ENCODE measurements at places on chromosomes 16 and 17.
A peak's percentile ranks its signal among the peaks of the same experiment; 100 is the strongest.

DNA sequence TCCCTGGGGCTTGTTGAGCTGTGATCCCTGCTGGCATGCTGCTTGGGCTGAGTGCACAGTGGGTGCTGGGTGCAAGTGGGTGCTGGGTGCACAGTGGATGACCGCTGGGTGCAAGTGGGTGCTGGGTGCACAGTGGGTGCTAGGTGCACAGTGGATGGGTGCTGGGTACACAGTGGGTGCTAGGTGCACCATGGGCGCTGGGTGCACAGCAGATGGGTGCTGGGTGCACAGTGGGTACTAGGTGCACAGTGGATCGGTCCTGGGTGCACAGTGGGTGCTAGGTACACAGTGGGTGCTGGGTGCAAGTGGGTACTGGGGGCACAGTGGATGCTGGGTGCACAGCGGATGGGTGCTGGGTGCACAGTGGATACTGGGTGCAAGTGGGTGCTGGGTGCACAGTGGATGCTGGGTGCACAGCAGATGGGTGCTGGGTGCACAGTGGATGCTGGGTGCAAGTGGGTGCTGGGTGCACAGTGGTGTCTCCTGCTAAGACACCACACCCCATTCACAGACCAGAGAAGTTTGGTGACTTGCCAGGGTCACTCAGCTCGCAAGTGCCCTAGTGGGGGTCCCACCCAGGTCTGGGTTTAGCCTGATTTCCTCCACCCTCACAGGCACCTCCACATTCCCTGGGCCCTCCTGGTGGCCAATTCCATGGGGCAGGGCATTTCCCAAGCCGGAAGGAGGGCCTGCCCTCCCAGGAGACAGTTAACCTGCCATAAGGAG, 33.5 kb downstream of the ZFPM1 start:
- no peak for DNase-seq

GRCh38 chr16:15636392-15636873, 6.5 kb downstream of the MARF1 start:
- peak; percentile 56 for DNase-seq

GRCh38 chr16:7640334-7640733, 307.7 kb downstream of the RBFOX1 start:
- no peak for DNase-seq

DNA sequence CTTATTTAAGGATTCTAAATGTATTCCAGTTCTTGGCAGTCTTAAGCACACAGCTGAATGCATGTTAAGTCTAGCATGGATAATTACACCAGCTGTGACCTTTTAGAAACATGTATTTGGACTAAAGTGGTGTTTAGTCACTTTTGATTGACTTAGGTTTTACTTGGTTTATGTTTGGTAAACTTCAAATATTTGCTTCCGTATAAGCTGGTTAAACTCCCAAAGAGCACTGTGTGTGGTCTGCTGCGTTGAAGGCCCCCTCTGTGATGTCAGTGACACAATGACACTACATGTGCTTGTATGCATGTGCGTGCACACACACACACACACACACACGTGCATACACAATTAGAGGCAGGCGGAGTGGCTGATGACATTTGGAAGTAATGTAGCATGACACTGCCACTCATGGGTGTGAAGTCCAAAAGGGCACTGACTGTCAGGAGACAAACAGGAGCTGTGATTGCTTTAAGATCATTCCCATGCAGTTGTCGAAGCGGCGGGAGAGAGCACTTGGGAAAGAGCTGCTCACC, 156.1 kb upstream of the CDH13 start:
- no peak for DNase-seq

DNA sequence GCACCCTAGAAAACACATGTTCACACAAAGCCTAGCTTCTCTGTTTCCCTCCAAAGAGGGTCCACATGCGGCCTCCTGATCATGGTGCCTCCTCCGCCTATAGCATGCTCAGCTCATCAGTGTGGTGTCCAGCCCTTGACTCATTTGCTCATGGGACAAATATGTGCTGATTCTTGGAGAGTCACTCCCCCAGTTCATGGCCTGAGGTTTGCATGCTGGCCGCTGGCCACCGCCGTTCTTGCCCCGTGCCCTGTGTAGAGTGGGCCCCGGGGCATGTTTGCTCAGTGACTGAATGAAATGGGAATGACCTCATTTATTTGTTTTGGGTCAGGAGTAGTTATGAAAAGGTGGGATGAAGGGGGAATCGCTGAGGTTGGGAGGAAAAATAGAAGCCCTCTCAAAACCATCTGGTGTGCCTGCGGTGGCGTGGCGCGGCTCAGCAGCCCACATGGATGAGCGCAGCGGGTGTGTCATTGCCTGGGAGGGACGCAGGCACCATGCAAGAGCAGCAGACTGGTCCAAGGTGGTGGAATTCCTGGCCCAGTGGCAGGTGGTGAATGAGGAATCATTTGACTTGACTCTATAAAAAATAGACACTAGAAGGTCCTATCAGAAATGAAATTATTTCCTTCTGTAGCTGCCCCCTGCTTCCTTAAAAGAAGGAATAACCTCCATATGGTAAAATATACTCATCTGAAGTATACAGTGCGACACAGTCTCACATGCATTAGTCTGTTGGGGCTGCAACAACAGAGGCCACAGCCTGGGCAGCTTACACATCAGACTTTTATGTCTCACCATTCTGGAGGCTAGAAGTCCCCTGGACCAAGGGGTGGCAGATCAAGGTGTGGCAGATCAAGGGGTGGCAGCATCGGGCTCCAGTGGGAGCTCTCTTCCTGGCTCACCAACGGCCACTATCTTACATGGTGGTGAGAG, 31.7 kb downstream of the CRISPLD2 start:
- no peak for DNase-seq

- no peak for DNase-seq
These were observed 802.5 kb downstream of the CDH8 start for GRCh38 chr16:61233713-61234112.

DNA sequence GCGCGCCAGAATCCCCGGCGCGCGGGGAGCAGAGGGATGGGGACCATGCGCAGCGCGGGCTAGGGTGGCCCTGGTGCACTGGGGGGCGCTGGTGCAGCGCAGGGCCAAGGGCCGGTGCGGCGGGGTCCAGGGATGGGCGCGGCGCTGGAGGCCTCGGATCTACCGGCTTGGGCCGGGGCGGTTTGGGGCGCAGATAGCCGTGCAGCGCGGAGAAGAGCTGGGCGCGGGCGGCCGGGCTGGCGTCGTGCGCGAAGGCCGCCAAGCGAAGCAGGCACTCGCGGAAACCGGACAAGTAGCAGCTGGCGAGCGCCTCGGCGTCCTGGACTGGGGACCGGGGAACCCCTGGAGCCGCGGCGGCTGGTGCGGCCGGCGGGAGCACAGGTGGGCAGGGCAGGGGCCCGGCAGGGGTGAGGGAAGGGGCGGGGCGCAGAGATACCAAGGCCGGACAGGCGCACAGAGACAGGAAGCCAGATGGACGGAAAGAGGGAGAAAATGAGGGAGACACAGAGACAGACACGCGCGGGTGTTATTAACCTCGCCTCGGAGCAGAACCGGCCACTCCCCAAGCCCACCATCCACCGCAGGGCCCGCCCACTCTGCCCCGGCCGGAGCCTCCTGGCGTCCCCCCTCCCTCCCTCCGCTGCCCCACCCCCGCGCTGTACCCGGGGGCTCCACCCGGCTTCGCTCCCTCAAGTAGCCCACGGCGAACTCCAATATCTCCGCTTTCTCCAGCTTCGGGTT, 2.1 kb downstream of the HES7 start:
- DNase-seq, result peak; percentile 63

DNA sequence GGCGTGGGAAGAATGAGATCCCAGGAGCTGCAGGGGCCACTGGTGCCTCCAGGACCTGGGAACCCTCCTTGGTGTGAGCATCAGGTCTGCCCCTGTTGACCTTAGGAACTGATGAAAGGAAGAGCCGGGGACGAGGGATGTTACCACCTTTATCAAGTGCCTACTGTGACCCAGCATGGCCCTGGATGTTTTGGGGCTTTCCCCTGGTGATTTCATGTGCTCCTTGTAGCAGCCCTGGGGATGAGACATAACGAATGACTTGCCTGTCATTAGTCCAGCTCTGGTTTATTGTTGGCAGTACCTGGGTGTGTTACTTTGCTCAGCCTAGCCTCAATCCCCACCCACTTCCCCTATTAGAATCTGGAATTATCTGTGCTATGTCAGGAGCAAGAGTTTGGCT, 39.9 kb downstream of the WSCD1 start:
- DNase-seq, result no peak

GRCh38 chr16:10992797-10993196, 48.4 kb downstream of the CLEC16A start:
- no peak for DNase-seq

- no peak for DNase-seq
These were observed 19.4 kb downstream of the IQCK start for GRCh38 chr16:19737306-19738038.

GRCh38 chr17:34311291-34311690, 7.9 kb upstream of the CCL8 start:
- no peak for DNase-seq

DNA sequence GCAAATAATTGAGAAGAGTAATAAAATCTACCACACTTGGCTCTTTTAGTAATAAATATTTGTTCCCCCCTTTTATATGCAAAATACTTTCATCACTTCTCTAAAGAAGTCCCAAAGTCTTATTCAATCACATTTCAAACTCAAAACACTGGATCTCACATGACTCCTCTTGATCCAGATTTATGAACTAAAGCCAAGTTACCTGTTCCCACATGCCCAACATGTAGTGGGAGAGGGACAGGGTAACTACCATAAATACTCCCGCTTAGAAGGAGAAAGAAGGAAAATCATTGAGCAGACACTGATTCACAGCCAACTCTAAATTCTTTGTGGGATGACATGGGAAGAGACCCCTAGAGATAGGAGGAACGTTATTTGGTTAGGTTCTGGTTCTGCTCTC, 64.9 kb upstream of the PMFBP1 start:
- DNase-seq, result no peak

GRCh38 chr17:19897903-19898302, 30.2 kb upstream of the ULK2 start:
- DNase-seq, result no peak

DNA sequence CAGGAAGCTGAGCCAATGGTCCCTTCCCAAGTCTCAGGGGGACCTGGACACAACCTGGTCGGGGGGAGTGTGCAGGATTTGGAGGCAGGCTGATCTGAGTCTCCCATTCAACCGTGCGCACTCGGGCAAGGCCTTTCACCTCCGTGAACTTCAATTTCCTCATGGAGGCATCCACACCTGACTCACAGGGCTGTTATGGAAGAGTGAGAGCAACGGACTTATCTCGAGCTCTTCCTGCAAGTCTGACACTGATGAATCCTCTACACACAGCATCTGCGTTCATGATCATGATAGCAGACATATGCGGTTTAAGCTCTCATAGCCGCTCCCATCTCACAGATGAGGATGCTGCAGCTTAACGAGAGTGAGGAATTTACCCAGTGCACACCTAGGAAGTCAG, 21.6 kb downstream of the TIMM22 start:
- no peak for DNase-seq

DNA sequence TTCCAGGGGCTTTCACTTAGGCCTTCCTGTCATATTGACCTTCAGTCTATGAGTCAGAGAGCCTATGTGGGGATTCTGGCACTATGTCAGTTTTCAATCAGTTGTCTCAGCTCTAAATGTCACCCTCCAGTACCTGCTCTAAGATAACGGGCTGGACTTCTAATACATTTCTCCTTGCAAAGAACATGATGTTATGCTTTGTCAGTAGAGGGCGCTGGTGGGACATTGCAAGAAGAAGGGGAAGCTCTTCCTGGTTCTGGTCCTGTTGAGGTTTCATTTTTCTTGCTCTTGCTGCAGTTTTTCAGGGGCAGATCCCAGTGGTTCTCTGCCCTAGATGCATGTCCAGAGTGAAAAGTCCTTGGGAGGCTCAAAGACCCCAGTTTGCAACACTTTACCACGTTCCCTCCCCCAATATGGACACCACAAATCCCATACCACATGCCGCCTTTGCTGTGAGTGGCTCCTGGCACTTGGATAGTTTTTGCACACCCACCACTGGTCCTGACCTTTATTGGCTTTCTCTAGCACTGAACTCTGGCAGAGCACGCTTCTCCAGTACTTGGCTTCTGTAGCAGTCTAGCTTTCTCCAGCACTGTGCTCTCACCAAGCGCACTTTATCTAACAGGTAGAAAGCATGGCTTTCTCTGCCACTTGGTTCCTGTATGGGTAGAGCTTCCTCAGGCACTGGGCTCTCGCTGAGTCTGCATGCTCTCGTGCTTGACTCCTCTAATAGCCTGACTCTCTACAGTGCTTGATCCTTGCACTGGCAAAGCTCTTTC, 49.0 kb downstream of the BCL7C start:
- DNase-seq, result peak; percentile 97

DNA sequence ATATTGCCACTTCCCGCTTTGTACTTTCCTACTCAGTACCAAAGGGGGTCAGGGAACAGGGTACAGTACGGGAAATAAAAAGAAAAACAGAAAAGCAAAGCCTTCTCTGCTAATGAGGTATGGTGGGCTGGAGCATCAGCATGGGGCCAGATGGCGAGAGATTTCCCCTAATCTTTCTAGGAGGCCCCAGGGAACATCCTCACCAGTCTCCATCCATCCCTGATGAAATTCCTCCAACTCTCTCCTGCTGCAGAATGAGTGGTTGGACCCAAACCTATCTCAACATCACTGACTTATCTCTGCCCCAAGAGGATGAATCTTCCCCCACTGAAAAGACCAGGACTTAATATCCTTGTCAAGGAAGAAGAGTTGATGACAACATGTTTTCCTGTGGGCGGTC, 185.6 kb downstream of the C16orf78 start:
- DNase-seq, result no peak

GRCh38 chr17:39151150-39151942, at the start of gene PLXDC1:
Gene PLXDC1, minus strand, starts transcription at chr17:39151637. Its CDS starts 200 bp downstream, at chr17:39151437.
- no peak for DNase-seq

GRCh38 chr17:76407509-76407908, 23.1 kb downstream of the SPHK1 start:
- DNase-seq, result no peak

DNA sequence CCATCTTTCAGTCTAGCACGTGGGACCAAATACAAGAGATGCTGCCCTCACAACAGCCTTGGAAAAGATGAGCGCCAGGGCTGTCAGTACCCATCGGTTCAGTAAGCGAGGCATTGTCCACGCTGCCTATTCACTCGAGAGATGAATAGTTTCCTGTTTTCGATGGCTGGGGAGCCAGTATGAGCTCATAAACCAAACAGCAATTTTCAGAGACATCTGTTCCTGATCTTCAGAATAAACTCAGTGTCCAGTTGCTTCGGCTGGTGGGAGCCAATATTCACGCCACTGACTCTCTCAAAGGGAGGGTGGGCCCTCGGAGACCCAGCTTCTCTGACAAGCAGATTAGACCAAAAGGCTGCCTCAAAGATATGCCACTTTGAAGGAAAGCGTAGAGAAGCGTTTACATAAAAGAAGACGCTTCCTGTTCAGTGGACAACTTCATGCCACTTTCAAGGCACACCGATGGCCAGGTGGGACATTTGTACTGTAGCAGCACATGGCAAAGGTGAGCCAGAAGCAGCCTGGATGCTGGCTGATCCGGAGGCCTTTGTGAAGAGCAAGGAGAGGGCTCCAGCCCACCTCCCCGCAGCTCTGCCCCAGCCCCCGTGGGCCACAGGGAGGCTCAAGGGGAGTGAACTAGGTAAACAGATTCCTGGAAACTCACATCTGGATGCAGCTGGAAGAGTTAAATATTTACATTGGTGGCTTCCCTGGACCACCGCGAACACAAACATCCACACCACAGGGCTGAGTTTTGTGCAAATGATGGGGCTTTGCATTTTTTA, 6.0 kb downstream of the TIMM22 start:
- no peak for DNase-seq
